ENCODE measurements at places on chromosomes 2 and 18.

DNA sequence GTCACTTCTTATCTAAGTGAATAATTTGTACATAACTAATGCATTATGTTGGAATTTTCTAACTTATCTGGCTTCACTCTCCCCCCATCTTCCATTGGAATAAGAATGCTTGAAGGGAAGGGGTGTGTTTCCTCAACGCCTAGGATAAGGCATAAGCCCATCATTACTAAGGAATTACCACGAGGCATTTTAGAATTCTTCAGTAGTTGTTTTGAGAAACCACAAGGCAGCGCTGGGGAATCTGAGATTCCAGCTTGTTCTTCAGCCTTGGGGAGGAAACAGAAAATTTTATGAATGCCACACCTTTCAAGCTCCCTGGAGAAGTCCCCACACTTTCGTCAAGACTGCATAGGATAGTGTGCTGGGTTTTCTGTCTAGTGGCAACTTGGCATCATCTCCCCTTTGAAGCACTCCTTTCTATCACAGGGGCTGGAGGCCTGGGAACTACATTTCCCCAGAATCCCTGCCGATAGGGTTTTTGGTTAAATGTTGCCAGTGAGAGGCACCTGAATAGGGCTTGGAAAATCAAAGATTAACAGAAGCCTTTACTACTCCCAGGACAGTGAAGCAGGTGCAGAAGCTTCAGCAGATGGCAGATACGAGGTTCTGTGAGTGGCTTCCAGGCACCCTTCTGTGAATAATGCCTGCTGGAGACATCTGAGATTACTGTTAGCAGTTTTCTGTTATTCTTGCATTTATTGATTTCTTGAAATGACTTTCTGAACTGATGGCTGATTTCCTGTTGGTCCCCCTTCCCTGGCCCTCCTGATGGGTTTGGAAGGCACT, 192.7 kb upstream of the REV1 start:
- DNase-seq: no peak

DNA sequence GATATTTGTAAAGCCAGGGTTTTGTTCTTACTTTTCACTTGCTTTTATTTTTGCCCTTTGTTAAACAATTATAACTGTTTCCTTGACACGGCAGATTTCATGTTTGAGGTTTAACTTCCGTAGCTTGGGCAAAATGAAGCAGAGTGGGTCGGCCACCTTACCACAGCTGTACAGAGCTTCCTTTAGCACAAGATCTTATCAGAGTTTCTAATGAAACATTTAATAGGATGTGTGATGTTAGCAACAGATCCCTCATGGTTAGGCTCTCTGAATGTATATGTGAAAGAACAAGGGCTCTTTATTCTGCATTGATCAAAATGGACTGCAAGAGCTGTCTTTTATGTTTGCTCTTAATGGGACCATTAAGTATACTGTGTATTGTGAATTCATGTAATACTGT, 22.3 kb downstream of the RNF125 start:
- DNase-seq: no peak

DNA sequence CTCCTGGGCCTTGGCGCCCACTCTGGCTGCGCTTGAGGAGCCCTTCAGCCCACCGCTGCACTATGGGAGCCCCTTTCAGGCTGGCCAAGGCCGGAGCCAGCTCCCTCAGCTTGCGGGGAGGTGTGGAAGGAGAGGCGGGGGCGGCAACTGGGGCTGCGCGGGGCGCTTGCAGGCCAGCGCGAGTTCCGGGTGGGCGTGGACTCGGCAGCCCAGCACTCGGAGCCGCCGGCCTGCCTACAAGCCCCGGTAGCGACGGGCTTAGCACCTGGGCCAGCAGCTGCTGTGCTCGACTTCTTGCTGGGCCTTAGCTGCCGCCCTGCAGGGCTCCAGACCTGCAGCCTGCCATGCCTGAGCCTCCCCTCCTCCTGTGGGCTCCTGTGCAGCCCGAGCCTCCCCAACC, 141.5 kb upstream of the SLC39A10 start:
- no peak for DNase-seq

DNA sequence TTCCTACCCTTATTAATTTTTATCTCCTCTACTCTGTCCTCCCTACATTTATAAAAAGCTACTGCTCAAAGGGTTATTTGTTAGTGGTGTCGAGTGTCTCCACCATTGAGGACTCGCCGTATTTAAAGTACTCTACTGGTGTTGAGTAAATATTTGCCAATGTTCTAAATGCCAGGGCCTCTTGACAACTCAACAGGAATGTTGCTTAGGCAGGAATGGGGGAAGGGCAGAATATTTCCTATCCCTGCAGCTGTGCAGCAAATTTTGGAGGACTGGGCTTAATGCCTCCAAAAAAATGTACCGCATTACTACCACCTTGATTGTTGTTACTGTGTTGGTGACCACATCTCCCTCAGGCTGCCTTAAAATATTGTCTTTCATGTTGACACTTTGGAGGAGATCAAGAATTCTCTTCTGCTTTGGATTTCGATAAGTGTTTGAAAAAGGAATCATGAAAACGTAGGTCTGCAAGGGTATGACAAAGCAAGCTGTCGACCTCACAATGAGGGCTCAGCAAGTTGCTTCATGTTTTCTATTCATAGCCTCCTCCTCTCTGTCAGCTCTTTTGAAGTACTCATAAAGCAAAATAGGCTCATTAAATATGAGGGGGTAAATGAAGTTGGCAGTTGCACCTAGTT, 84.3 kb downstream of the EFEMP1 start:
- no peak for DNase-seq

- no peak for DNase-seq
Observed at GRCh38 chr2:67465623-67466022, 68.5 kb downstream of the ETAA1 start.

DNA sequence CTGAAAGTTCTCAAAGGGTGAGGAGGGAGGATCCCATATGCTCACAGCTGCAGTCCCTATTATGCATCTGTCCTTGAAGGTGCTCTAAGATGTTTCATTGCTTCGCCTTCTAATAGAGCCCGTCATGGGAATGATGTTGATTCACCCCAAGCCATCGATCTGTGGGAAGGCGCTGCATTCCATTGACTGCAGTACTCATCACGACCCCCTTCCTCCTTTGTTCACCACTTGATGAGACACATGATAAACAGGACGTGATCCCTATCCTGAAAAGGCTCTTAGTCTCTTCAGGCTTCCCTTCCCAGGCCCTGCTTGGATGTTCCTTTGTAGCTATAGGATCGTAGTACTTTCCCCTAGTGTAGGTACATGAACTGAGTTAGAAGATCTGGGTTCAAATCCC, 181.8 kb downstream of the AGPS start:
- DNase-seq: no peak

DNA sequence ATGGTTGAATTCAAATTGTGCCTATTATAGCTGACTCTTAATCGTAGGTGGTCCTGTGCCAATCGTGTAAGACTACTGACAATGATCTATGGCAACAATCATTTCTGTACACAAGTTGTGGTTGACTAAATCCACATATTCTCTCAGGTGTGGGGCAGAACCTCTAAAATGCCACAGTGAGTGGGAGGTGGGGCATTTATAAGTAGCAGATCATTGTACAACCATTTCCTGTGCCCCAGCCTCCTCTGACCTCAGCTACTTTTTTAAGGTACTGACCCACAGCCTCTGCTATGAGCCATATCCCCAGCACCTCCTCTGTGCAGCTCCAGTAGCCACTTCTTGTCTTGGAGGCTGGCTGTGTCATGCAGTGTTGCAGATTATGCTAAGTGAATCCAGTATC, 48.6 kb upstream of the RAPH1 start:
- no peak for DNase-seq

DNA sequence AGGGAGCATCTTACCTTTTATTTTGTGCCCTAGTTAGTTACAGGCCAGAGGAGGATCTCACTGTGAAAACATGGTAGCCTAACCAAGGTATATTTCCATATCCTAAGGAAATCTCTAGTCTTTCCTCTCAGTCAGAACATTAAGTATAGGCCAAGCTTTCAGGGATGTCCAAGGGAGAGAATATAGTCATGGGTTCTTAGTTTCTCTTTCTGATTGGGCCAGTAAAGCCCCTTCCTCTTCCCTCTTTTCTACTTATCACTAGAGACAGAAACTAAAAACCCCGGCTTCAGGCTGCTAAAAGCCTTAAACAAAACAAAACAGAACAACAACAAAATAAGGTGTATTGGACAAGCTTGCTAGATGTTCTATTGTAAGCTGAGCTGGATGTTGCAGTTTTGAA, 44.3 kb upstream of the TNFRSF11A start:
- no peak for DNase-seq

DNA sequence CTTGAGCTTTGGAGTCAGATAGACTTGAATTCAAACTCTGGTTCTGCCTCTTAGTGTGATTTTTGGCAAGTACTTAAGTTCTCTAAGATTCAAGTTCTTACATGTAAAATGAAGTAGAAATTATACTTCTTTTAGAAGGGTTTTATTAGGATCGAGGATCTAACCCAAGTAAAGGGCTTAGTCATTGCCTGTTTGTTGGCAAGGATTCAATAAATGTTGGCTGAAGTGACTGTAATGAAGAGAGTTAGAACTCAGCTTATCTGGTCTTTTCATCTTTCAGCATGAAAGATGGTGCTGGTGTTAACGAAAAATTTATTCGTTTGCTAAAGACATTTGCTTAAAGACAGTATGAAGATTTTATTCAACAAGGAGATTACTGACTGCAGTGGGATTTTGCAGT, 315.9 kb upstream of the THUMPD2 start:
- no peak for DNase-seq

DNA sequence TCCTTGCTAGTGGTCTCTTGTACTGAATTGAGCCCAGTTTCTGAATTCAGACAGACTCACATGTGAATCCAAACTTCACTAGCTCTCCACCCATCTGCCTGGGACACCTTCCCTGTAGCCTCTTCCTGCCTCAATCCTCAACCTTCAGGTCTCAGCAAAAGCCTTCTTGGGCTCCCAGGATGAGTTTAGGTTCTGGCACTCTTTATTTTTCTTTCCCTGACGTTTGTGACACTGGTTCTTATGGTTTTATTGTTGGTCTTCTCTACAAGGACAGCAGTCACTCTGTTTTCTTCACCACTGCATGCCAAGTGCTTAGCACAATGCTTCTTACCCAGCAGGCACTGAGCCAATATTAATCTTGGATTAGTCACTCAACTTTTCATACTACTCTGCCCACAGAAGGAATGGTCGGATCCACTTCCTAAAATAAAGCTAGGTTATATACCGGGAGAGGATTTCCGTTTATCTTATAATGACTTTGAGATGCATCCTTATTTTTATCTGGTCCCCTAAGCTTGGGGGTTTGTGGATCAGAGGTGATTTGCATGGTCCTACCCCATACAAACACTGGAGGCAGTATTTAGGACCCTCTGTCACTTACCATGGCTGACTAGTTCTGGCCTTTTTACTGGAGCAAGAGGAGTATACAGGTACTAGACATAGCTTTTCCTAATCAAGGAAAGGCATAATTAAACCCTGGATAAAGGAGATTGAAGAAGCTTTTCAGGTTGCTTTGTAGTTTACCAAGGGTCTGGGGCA, 186.3 kb downstream of the MYCN start:
- DNase-seq: no peak

- DNase-seq: no peak
Observed at GRCh38 chr2:128394007-128394730, 75.5 kb upstream of the HS6ST1 start.

DNA sequence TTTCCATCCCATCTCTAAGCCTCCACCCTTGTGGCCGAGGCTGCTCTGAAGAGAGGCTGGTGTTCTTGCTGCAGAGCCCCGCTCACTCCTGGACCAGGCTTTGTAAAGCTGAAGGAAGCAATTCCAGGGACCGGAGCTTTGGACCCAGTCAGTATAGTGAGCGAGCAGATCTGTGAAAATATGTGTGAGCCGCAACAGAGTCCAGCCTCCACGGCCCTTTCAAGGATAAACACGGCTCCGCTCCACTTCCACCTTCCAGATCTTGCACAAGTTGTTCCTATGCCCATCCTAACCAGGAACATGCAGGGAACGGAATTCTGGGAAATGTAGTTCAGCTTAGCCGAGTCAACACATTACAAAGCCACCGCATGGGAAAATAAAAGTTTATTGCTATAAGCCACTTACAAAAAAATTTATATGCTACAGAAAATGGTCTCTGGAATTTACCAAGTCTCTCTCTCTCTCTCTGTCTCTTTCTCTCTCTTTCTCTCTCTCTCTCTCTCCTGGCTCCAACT, 151.7 kb upstream of the ZNF521 start:
- DNase-seq: no peak

- no peak for DNase-seq
Observed at GRCh38 chr2:179446476-179447141, 182.0 kb upstream of the SESTD1 start.

- DNase-seq: no peak
Observed at GRCh38 chr2:16141641-16141921, 201.2 kb downstream of the MYCN start.
